ENCODE measurements at places on chromosomes 5 and 9.

- peak; percentile 55 for DNase-seq
Measured at GRCh38 chr9:112751056-112751795, 666 bp downstream of the SNX30 start.

DNA sequence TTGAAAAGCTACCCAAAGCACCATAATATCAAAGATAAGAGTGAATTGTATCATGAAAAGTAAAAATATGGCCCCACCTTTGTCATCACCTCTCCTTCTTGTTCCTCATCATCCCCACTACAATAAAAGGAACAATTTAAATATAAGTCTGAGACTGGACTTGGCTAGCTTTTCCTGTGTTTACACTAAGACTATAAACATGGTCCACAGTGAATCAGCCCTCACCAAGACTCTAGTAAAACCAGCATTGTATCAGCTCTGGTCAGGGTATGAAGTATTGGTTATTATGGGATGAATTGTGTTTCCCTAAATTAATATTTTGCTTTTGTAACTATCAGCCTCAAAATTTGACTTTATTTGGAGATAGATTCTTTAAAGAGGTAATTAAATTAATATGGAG lies 105.4 kb downstream of the SLC25A46 start:
- DNase-seq = no peak

DNA sequence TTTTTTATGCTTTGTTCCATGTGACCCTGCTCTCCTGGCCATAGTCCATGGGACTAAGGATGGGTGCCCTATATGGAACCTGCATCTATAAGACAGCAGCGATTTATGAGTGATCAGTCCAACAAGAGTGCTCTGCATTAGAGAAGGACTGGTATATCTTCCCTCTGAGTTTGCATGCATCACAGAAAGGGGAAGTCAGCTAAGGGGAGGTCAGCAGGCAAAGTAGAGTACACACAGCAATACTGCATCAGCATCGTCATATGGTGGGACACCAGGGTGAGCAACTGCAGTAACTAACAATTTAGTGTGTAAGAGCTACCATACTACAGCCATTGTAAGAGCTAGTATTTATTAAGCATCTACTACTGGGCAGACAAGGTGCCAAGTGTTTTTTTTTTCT lies 311.3 kb downstream of the NDUFS4 start:
- no peak for DNase-seq

DNA sequence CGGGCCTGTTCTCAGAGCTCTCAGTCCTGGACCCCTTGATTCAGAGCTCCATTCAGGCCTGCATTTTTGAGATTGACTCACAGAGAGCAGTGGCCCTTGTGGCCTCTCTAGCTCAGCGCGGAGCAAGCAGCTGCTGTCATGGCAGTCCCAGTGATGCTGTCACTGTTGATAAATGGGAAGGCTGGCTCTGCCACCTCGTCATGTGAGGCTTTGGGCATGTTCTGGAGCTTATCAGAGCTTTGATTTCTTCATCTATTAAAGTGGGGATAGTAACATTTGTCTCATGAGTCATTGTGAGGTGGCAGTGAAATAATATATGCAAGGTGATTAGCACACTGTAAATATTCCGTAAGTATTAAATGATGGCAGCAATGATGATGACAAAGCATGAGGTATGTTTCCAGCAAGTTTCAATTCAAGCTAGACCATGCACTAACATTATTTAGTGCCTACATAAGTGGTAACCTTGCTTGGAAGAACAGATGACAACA lies 126.4 kb upstream of the CXCL14 start:
- DNase-seq = peak; percentile 63

GRCh38 chr9:89743573-89744254 lies 138.9 kb downstream of the GADD45G start:
- no peak for DNase-seq

- peak; percentile 53 for DNase-seq
Measured at GRCh38 chr5:55324815-55325418, 17.1 kb downstream of the MTREX start.

All from MCF 10A (cell line).